Dorsolateral prefrontal cortex (tissue), 122 donors: ENCODE measurements at places on chromosomes 2 and 18.

GRCh38 chr2:231342061-231342711 is 53.3 kb upstream of the B3GNT7 start:
- DNase-seq, result peak; percentile 49

GRCh38 chr18:6215888-6216287 is 198.8 kb downstream of the L3MBTL4 start:
- DNase-seq, result no peak

GRCh38 chr2:46814160-46814961 is 101.2 kb downstream of the MCFD2 start:
- DNase-seq, result no peak

DNA sequence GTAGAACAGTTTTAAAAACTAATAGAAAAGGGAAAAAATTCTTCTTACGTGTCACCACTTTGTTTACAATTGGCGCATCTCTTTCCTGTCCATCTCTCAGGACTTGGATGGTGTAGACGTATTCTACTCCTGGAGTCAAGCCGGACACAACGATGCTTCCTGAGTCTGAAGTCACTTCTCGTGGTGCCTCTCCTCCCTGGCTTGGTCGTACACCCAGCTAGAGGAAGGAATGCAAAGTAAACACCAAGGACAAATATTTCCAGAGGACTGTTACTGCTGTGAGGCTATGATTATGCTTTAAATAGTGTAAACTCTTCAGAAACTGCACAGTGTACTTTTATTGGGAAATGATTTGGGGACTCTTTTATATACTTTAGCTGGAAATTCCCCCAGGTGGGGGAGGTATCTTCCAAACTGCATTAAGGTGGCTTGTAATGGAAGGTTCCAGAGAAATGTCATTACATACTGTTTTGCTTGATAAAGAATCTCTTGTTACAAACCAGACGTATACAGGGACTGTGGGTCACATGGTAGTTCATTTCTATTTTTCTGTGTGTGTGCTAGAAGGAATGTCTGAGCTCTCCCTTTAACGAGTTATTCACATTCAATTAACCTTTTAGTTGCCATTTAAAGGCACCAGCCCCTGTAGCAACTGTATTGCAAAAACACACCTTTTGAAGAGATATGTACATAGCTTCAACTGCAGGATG is 38.1 kb downstream of the FN1 start:
- DNase-seq, result no peak

- no peak for DNase-seq
Measured at GRCh38 chr2:14737201-14737600, 104.7 kb downstream of the LRATD1 start.

GRCh38 chr2:118816669-118817068 is 30.8 kb downstream of the EN1 start:
- no peak for DNase-seq
